Muscle of back (tissue), 13 donors: ENCODE measurements at places on chromosomes 5 and 9.

DNA sequence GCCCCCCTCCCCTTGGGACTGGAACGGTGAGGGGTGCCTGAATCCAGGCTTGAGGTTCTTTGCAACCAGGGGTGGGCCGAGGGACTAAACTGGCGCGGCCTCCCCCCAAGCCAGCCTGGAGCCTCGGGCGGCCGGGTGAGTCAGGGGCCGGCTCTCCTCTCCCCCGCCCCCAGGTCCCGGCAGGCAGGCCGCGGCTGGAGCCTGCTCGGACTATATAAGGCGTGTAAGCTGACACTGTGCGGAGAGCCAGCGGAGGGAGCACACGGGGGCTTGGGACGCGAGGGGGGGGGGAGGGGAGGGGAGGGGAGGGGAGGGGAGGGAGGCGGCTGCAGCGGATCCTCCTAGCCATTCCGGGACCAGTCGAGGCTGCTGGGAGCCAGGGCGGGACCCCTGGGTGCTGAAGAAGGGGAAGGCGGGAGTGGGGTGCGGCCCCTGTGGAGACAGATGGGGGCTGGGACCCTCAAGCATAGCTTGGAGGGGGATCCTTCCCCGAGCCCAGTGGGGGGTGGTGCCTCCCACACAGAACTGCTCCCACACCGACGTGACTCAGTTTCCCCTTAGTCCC is 595 bp downstream of the PDLIM7 start:
- peak; percentile 95 for DNase-seq

DNA sequence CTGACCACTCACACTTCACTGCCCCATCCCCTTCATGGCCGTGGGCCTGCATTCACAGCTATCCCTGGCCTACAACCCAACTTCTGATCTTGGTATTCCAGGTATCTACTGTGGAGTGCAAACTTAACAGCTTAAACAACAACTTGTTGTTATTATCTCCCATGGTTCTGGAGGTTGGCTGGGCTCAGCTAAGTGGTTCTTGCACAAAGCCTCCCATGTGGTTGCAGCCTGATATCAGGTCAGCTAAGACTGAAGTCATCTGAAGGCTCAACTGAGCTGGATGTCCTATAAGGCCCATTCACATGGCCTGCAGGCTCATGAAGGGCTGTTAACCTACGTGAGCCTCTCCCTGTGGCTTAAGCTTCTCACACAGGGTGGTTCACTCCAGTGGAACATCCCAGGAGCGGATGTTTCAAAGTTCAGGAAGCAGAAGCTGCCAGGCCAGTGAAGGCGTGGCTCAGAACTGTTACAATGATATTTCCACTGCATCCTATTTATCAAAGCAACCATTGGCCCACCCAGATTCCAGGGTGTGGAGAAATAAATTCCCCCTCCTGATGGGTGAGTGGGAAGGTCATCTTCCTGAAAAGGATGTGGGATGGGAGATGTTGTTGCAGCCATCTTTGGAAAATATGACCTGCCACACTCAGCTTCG is 30.0 kb upstream of the TRIO start:
- no peak for DNase-seq

DNA sequence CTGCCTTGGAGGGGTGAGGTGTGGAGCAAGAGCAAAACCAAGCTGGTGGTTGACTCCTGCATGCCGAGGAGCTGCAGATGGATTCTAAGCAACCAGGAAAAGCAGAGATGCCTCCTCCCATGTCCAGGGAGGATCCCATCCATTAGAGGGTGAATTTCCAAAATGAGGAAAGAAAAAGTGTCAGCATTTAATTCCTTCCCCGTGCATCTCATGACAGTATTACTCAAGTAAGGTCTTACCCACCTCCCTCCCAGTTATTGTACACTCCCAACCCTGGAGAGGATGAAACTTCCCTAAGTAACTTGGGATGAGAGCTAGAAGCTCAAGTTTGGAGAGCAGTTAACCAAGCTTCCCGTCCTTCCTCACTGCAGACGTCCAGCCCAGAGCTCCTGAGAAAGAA is 19.9 kb downstream of the C9orf152 start:
- DNase-seq, result no peak

DNA sequence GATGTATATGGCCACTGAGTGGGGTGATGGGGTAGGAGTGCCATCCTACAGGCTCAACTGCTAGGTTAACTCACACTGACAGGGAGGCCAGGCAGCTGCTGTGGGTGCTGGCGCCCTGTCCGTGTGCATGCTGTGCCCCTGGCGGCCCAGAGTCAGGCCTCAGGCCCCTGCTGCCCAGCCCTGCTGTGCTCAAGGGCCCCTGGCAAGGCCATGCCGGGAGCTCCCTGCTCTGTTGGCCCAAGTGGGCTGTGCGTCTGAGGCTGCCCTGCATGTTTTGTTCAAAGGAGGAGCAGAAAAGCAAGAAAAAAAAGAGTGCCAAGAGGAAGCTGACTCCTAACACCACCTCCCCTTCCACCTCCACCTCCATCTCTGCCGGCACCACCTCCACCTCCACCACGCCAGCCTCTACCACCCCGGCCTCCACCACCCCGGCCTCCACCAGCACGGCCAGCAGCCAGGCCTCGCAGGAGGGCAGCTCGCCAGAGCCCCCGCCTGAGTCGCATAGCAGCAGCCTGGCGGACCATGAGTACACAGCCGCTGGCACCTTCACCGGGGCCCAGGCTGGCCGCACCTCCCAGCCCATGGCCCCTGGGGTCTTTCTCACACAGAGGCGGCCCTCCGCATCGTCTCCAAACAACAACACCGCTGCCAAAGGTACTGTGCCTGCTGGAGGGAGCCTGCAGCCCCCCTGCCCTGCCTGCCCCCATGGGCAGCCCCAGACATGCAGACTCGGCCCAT is 100.1 kb downstream of the PHF2 start:
- no peak for DNase-seq

- no peak for DNase-seq
Observed at GRCh38 chr5:124631874-124632550, 114.4 kb downstream of the ZNF608 start.

DNA sequence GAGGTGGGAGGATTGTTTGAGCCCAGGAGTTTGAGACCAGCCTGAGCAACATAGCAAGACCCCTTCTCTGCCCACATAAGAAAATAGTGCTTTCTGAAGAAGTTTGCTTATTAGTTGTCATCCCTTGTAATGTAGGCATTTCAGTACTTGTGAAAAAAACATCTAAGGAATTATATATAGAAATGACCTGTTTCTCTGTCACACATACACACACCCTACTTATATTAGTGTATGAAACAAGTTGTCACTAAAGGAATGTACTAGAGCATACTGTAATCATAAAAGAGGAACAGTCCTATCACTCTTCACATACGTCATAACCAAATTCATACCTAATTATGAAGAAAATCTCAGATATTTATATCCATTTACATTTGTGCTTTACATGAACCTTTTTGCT is 122.0 kb downstream of the NIPBL start:
- no peak for DNase-seq

- no peak for DNase-seq
Observed at GRCh38 chr5:131366428-131366827, 102.6 kb downstream of the CDC42SE2 start.

- no peak for DNase-seq
Observed at GRCh38 chr9:109519366-109519765, 21.3 kb upstream of the PTPN3 start.

- no peak for DNase-seq
Observed at GRCh38 chr5:57715296-57715695, 232.7 kb upstream of the ACTBL2 start.

GRCh38 chr9:110742741-110743371 is 74.3 kb downstream of the MUSK start:
- DNase-seq, result peak; percentile 63

DNA sequence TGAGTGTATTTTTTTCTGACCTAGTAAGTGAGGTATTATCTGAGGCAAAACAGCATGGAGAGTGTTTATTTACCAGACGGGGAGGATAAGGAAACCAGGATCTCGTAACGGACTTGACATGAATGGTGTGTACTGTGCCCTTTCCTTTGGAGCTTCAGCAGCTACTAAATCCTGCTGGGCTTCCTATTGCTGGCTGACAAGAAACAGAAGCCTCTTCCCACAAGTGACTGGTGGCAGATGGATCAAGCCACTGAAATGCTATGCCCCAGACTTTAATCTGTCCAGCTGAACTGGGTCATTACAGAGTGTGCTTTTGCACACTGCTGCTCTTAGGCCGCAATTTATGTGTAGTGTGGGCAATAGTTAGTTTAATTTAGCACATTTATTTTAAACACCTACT is 162.7 kb upstream of the MRPS30 start:
- DNase-seq, result no peak

DNA sequence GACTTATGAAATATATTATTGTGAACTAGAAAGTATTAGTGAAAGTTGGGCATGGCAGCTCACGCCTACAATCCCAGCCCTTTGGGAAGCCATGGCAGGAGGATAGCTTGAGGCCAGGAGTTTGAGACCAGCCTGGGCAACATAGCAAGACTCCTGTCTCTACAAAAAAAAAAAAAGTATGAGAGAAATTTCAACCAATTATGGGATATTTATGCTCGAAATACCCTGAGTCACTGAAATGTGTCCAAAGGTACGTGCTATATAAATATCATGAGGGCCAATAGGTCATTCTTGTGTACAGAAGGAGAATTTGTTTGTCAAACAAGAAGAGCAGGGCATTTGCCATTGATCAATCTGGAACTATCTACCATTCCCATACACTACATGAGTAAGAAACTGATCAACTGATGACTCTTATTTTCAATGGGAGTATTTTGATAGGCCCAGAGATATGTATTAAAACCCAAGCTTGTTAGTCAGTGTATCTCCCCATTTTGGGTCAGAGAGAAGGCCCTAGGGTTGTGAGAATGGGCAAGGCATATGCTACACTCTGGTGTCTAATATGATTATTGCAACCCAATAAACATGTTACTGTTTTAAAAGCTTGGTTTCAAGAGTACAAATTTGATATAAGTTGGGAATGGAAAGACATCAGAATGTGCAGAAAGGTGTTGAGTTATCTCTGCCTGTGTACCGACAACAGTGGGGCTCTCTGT is 21.7 kb upstream of the HOMER1 start:
- DNase-seq, result no peak

- DNase-seq, result peak; percentile 39
Observed at GRCh38 chr5:35656721-35657120, 39.1 kb downstream of the SPEF2 start.

DNA sequence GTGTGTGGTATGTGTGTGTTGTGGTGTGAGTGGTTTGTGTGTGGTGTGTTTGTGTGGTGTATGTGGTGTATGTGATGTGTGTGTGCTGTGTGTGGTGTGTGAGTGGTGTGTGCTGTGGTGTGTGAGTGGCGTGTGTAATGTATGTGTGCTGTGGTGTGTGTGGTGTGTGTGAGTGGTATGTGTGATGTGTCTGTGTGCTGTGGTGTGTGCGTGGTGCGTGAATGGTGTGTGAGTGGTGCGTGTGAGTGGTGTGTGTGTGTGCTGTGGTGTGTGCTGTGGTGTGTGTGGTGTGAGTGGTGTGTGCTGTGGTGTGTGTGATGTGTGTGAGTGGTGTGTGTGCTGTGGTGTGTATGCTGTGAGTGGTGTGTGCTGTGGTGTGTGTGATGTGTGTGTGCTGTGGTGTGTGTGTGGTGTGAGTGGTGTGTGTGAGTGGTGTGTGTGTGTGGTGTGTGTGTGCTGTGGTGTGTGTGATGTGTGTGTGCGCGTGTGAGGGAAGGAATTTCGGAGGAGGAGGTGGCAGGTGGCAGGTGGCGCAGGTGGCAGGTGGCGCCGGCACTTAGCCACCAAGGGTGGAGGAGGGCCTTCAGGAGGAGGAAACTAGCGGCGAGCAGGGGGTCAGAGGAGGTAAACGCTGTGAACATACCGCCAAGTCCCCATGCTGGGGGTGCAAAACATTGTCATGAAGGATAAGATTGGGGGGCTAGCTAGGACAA is 191.8 kb downstream of the MELK start:
- DNase-seq, result no peak

DNA sequence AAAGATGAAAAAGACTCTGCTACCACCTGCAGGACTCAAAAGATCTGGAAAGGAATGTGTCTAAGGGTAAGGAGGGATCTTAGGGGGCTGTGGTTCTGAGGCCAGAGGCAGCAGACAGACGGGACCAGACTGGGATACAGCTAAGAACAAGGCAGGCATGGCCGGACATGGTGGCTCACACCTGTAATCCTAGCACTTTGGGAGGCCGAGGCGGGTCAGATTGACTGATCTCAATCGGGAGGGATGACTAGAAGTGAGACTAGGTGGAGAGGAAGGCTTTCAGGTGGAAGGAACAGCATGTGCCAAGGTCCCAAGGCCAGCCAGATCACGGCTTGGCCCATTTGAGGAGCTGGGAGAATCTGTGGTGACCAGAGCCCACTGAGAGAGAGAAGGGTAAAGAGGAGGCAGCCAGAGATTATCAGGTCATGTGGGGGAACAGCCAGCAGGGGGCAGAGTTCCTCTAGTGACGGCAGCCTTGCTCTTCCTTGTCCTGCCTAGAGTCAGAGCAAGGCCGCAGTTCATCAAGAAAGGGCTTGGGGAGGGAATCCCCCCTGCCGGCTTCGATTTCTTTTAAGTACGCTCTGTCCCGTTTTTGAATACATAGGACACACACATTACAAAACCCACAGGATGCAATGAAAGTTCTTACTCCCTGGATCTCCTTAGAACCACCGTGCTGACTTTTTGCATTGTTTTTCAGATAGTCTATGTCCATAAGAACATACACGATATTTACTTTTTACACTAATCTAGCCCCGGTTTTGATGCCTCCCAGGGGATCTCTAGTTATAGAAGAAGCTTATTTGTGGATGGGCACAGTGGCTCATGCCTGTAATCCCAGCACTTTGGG is 2.6 kb upstream of the OLFML2A start:
- DNase-seq, result peak; percentile 88

GRCh38 chr5:125409861-125410536 is 663.6 kb upstream of the ZNF608 start:
- DNase-seq, result peak; percentile 51

GRCh38 chr9:122816163-122816867 is 12.1 kb downstream of the PDCL start:
- DNase-seq, result peak; percentile 8

DNA sequence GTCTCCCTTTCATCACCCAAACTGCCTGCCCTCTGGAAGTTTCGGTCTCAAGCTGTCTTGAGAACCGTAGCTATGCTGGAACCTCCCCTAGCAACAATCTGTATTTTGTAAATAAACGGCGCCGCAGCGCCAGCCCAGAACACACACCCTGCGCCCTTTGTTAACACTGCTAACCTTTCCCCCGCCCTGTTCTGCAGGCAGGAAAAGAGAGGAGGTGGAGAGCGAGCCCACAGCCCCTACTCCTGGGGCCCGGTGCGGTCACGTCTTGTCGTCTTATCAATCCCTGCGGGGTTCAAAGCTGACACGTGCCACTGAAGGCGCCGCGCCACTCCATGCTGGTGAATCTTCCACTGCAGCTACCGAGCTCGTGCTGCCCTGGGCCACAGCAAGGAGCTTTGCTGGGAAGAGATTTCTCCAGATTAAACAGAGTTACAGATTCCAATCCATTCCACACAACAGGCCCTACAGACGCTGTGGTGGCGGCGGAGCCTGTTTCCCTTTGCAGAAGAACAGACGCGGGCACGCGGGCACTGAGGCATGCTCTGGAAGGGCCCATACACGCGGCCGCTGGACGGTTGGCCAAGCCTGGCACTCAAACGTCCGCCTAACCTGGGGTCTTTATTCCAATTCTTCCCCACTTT is 25.3 kb downstream of the ZDHHC11B start:
- peak; percentile 69 for DNase-seq

GRCh38 chr9:90904706-90905478 is 103.3 kb downstream of the SYK start:
- DNase-seq, result no peak
